Esophagus squamous epithelium (tissue), 5 donors: ENCODE measurements at places on chromosomes 5 and 9. TPM values are rescaled to one million over a fixed set of nuclear protein-coding genes. Genes with fewer than 3 reads are reported as not detected.

WHRN gene
- total RNA-seq, result 2.9 TPM

TRIM41 gene
- total RNA-seq, result 12.0 TPM

PROB1 gene
- total RNA-seq, result 1.0 TPM

TCERG1 gene
- 92.7 TPM for total RNA-seq

CCDC192 gene
- not detected for total RNA-seq

PPP3R2 gene
- total RNA-seq, result not detected

- H3K4me1 ChIP-seq, result no peaks in the 10 kb centered on the region
- no peak for DNase-seq
- H3K4me3 ChIP-seq, result no peak overlapping the region
These were observed 49.9 kb downstream of the SLC12A7 start for GRCh38 chr5:1061916-1062315.

DNA sequence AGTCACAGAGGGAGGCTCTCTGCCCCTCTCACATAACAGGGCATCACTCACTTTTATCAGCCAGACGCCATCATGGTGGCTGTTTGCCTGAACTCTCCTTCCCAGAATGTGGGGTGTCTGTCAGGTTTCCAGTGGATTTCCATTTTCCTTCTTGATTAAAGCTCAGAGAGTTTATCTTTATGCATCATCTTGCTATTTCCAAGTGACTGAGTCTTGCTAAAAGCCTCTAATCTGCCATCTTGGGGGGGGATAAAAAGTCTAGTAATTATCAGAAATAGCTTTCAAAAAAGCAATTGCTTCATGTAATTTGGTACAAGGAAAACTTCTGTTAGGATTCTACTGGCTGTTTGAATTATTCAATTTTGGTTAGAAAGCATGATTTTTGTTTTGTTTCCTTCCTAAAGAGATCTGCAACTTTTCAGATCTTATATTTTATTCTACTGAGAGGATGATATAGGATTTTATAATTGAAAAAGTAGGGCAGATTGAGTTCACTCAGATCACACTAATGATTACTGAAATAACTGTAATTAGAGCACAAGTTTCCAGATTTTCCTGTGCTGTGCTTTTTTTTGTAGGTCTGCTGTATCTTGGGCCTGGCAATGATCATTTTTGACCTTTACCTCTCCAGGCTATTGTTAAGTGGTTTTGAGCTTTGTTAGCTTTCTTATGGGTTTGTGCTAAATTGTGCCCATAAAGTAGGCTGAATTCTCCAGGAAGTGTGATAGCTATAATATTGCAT is 661.5 kb downstream of the TLE4 start:
- DNase-seq, result no peak
- H3K27ac ChIP-seq, result no peak overlapping the region
- no peak overlapping the region for H3K4me3 ChIP-seq
- no peaks in the 10 kb centered on the region for H3K4me1 ChIP-seq
- no peaks in the 10 kb centered on the region for H3K36me3 ChIP-seq

- H3K27me3 ChIP-seq, result no peaks in the 10 kb centered on the region
- no peak for DNase-seq
- H3K4me3 ChIP-seq, result no peak overlapping the region
These were observed 9.6 kb upstream of the LCN2 start for GRCh38 chr9:128139621-128140020.

GRCh38 chr9:91676046-91676445 is 252.4 kb upstream of the NFIL3 start:
- H3K27me3 ChIP-seq, result no peaks in the 10 kb centered on the region
- DNase-seq, result no peak
- H3K4me1 ChIP-seq, result no peaks in the 10 kb centered on the region
- no peak overlapping the region for H3K4me3 ChIP-seq
- H3K27ac ChIP-seq, result no peak overlapping the region
- no peaks in the 10 kb centered on the region for H3K36me3 ChIP-seq

GRCh38 chr9:134634176-134634575 is 7.4 kb upstream of the COL5A1 start:
- DNase-seq, result no peak
- H3K4me3 ChIP-seq, result no peak overlapping the region
- H3K27ac ChIP-seq, result no peak overlapping the region
- H3K4me1 ChIP-seq, result no peaks in the 10 kb centered on the region

GRCh38 chr5:568809-569208 is 43.3 kb upstream of the CEP72 start:
- H3K27me3 ChIP-seq, result no peaks in the 10 kb centered on the region
- H3K4me3 ChIP-seq, result no peak overlapping the region
- no peak overlapping the region for H3K27ac ChIP-seq
- DNase-seq, result no peak

- H3K27ac ChIP-seq, result no peak overlapping the region
- H3K36me3 ChIP-seq, result no peaks in the 10 kb centered on the region
- H3K4me1 ChIP-seq, result no peaks in the 10 kb centered on the region
- DNase-seq, result no peak
These were observed 59.7 kb upstream of the GARNL3 start for GRCh38 chr9:127204771-127205470.

- no peak for DNase-seq
- H3K27me3 ChIP-seq, result no peaks in the 10 kb centered on the region
- no peaks in the 10 kb centered on the region for H3K4me1 ChIP-seq
- H3K4me3 ChIP-seq, result no peak overlapping the region
These were observed 1610.7 kb upstream of the C9orf72 start for GRCh38 chr9:29183971-29184370.

- peak overlapping the region; percentile 84 for H3K4me3 ChIP-seq
- DNase-seq, result no peak
- H3K27ac ChIP-seq, result peak overlapping the region; percentile 87
- peaks cover 15% of the 10 kb centered on the region for H3K4me1 ChIP-seq
- peaks cover 2% of the 10 kb centered on the region for H3K27me3 ChIP-seq
These were observed 1.8 kb downstream of the TMOD1 start for GRCh38 chr9:97502984-97503861.

- H3K4me3 ChIP-seq, result peak overlapping the region; percentile 87
- no peaks in the 10 kb centered on the region for H3K27me3 ChIP-seq
- peaks cover 65% of the 10 kb centered on the region for H3K4me1 ChIP-seq
- H3K27ac ChIP-seq, result peak overlapping the region; percentile 96
- peaks cover 14% of the 10 kb centered on the region for H3K36me3 ChIP-seq
These were observed 7.6 kb downstream of the ARPC5L start for GRCh38 chr9:124869466-124869985.

DNA sequence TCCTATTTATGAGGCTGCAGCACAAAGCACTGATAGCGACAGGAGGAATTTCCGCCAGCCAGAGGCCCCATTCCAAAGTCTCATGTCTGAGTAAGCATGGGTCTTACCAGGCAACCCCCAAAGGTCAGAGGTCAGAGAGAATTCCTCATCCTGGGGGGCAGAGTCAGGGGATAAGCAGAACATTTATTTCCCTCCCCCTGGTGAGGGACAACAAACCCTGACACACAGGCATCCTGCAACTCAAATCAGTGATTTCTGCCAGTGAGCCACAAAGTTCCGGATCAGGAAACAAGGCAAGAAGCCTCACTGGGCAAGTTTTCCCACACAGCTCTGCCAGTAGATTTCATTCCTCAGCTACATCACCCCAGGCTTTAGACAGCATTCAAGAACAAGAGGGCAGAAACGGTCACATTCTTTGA is 37.0 kb downstream of the ADAMTS12 start:
- no peak overlapping the region for H3K4me3 ChIP-seq
- DNase-seq, result no peak
- peaks cover 15% of the 10 kb centered on the region for H3K4me1 ChIP-seq
- no peaks in the 10 kb centered on the region for H3K27me3 ChIP-seq
- no peak overlapping the region for H3K27ac ChIP-seq

GRCh38 chr9:21362287-21362686 is 5.6 kb downstream of the IFNA13 start:
- H3K4me3 ChIP-seq, result no peak overlapping the region
- H3K36me3 ChIP-seq, result no peaks in the 10 kb centered on the region
- H3K27ac ChIP-seq, result no peak overlapping the region
- no peaks in the 10 kb centered on the region for H3K27me3 ChIP-seq
- no peak for DNase-seq
